ENCODE measurements at places on chromosomes 6 and 20.

DNA sequence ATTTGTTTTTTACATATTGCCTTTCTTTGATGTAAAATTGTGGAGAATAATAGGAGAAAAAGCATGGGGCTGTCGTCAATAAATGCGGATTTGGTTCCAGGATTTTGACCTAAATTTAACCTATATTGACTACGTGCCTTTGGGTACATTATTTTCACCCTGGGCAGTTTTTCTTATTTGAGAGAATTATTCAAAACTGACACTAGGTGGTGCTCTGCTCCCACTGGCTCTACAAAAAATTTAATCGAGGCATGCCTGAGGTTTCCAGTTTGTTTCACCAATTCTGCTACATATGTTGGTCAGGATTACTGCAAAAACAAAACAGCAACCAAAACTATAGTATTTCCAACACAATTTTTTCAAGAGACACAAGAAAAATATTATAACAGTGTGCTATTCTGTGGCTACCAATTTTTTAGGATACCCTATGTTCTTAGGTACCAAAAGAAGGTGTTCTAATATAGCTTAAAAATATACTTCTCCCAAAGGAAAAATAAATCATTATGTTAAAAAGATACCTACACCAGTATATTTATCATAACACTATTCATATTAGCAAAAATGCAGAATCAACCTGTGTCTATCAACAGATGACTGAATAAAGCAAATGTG lies 48.6 kb upstream of the FABP7 start:
- DNase-seq, result peak; percentile 53

DNA sequence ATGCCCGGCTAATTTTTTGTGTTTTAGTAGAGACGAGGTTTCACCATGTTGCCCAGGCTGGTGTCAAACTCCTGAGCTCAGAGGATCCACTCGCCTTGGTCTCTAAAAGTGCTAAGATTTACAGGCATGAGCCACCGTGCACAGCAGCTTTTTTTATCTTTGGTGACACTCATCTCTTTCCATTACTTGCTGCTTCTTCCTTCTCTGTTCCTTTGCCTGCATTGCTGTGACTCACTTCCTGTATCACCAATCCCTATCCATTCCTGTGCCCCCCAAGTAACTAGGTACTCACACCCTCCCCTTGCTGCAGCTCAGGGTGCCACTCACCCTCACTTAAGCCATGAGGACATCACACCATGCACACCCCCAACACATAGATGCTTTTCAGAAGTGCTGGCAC lies 24.6 kb downstream of the KHDC1L start:
- no peak for DNase-seq

- DNase-seq, result no peak
Measured at GRCh38 chr20:37677969-37678861, 15.6 kb upstream of the CTNNBL1 start.

DNA sequence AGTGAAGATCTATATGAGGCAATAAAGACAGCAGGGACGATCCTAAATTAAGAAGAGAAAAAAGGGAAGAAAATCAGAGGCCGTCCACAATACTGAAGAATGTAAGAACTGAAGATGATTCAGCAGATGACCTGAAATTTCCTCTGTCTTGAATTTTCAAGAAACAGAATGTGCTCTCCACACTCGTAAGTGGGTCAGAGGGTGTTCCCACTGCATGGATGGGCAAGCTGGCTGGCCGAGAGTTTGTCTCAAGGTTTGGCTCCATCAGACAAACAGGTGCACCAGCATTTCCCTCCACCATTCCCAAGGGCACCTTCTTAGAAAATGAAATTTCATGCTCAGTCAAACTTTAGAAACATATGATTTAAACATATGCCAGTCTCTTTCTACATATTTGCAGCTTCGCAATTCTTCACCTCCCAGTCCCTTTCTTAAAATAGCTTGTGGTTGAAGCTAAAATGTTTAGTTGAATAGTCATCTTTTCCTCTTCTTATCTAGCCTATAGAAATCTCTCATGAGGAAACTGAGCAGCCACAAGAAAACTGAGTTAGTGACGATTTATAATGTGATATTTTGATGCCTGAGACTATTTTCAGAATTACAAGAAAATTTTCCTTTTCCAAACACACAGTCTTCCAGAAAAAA lies 576.4 kb downstream of the PRKN start:
- no peak for DNase-seq

- no peak for DNase-seq
Measured at GRCh38 chr20:4051413-4052138, 36.2 kb upstream of the RNF24 start.

DNA sequence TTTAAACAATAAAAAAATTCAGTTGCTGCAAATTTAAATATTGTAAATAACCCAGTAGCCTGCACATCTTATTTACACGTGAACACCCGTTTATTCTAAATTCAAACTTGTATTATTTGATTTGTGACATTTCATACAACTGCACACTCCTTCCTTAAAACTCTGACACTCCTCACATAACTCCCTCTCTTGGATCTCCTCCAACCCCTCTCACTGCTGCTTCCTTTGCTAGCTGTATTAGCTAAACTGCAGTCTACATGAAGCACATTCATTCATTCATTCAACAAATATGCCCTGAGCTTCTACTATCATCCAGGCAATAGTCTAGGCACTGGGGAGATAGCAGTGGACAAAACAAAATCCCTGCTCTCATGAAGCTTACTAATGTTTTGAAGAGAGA lies 47.0 kb downstream of the FBXL4 start:
- no peak for DNase-seq

- no peak for DNase-seq
Measured at GRCh38 chr20:25623225-25623735, 534 bp downstream of the NANP start.

- no peak for DNase-seq
Measured at GRCh38 chr6:19562468-19562867, 274.7 kb upstream of the ID4 start.

DNA sequence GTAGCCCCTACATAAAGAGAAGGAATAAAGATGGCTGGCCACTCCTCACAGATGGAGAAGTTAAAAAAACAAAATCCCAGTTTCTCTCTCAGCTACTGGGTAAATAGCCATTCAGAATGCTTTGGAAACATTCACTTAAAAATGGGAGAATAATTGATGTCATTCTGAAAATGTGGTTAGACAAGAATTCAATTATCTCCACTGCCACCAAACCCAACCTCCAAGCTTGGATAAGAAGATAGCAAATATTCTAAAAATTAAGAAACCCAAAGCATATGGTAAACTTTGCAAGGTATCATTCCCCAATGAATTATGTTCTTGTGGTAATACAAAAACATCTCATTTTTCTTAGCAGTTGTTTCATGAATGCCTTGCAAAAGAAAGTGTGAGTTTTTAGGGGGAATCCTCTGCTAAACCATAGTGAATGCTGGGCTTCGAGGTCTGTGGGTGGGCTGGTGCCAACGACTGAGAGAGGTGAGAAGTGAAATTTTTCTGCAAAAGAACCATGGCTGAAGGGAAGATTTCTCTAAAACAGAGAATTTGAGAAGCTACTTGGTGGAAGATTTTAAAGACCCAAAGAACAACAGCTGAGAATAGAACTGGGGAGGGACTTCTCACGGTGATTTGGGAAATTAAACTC lies 497.9 kb upstream of the JARID2 start:
- DNase-seq, result no peak

- DNase-seq, result no peak
Measured at GRCh38 chr6:91976797-91977196, 1389.9 kb upstream of the MAP3K7 start.

DNA sequence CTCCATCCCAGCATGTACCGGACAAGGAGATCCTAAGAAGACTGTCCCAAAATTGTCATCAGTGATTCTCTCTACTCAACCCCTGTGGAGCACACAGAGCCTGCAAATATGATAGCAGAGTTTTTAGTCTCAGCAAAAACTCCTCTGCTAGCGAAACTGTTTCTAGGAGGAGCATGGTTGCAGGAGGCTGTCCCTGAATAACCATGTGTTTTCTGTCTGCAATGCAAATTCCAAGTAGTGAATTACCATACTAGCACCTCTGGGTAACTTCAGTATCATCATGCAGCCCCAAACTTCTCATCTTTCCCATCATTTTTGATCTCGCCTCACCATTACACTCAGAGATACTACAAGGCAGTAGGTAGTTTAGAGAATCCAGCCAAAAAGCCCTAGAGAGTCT lies 24.8 kb upstream of the WFDC12 start:
- DNase-seq, result no peak

DNA sequence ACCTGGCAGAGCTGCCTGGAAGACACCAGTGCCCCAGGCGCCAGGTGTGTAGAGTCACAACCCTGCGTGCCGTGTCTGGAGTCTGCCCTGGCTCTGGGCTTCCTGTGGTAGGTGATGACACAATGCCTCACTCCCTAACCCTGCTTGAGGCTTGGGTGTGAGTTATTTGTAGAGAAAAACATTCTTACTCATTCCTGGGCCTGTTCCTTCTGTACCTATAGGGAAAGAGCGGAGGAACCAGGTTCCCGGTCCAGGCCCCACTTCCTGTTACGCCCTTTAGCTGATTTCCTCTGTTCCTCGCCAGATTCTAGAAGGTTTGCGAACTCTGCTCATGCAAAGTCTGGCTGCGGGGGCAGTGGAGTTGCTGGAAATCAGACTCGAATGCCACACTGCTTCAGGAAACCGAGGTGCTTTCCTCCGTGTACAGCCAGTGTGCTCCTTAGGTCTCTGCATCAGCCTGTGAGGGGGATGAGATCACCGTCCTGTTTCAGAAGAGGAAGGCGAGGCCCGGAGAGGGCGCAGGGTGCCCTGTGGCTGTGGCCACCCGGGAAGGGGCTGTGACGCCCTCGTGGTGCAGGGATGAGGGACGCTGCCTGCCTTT lies 67.1 kb upstream of the DUSP22 start:
- peak; percentile 79 for DNase-seq

DNA sequence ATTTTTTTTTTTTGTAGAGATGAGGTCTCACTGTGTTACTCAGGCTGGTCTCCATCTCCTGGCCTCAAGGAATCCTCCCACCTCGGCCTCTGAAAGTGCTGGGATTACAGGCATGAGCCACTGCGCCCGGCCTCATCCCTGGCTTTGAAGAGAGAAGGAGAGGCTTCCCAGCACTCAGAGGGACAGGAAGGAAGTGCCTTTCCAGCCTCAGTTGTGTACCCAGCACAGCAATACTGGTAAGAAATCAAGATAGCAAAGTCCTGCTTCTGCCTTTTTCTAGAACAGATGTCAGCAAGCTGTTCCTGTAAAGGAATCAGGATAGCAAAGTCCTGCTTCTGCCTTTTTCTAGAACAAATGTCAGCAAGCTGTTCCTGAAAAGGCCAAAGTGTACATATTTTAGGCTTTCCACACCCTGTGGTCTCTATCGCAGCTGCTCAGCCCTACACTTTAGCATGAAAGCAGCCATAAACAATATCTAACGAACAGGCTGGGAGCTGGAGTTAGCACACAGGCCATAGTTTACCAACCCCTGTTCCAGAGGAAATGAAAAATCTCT lies 6.3 kb upstream of the PLTP start:
- no peak for DNase-seq

DNA sequence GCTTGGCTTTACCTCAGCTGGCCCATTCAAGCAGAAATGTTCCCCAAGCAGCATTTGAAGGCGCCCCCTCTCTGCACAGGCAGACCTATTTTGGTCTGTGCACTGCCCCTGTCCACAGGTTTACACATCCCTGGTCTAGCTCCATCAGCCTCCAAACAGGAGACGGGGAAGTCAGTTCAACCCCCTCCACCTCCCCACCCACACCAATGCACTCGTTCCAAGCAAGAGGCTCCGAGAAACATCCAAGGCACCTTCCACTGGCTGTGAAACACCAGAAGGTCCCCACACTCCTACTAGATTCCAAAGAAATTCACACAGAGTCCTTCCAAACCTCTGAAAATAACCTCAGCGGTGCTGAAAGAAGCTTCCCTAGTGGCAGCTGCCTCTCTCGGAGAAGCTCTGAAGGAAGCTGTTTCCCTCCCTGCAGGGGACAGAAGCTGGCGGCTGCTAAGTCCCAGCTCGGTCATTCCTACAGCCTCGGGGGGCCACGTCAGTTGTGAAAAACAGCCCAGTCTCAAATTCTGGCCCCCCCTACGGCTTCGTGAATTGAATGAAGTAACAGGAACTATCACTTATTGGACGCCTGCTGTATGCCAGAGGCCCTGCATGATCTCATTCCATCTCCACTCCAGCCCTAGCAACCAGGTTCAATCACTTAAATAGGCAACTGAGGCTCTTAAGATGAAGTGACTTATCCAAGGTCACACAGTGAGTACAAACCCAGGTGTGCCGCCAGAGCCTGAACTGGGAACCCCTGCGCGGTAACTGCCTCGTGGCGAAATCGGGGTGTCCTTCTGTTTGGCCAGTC lies 815 bp downstream of the SPATA2 start:
- DNase-seq, result peak; percentile 24

DNA sequence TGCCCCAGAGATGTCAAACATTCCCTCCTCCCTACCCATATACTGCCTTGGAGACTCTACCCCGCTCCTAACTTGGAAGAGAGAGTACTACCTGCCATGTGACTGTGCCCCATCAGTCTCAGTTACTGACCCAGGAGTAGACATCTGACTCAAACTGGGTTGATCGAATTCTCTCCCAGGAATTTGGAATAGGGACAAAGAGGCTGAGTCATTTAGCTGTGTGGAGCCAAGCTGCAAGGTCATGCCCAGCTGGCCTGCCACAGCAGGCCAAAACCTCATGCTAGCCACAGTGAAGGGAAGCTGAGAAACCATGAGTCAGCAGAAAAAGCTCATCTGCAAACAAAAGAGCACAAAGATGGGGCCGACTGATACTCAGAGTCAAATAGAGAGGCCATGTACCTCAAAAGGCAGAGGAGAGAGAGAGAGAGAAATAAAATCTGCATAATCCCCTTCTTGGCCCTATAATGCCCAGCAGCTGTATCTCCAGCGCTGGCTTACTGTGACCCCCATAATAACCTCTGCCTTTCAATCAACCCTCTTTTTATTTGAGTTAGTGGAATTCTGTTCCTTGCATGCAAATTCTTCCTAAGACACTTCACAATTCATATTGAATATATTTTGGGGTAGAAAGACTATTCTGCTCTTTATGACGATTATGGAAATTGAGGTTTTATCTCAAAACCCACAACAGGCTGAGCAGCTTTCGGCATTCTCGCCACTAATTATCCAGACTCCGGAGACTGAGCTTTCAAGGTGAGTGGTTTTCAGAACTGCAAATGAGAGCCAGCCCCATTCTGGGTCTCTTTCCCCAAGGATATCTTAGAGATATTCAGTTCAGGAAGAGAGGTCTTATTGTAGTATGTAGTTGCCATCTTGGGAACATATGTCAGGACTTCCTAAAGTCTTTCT lies 21.4 kb upstream of the AKIRIN2 start:
- peak; percentile 90 for DNase-seq

GRCh38 chr6:165654144-165654543 lies 8.9 kb downstream of the PDE10A start:
- no peak for DNase-seq

GRCh38 chr6:98941319-98941718 lies 6.4 kb downstream of the FBXL4 start:
- DNase-seq, result no peak

DNA sequence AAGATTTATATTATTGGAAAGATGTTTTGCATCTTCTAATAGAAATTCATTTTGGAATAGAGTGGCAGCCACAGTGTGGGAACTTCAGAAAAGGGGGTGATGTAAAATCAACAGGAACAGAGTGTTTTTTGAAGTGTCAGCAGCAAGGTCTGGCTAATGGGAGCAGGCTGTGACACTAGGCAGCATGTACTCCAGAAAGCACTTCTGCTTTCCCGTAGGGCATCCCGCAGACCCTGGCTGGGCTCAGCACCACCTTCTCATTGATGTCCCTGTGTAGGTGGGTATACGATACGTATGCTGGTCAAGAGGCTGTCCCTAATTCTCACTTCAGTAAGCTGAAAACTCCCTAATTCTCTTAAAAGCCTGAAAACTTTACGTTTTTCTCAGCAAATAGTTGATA lies 74.7 kb downstream of the EYA4 start:
- no peak for DNase-seq
